ENCODE measurements at places on chromosomes 1 and 21.

DNA sequence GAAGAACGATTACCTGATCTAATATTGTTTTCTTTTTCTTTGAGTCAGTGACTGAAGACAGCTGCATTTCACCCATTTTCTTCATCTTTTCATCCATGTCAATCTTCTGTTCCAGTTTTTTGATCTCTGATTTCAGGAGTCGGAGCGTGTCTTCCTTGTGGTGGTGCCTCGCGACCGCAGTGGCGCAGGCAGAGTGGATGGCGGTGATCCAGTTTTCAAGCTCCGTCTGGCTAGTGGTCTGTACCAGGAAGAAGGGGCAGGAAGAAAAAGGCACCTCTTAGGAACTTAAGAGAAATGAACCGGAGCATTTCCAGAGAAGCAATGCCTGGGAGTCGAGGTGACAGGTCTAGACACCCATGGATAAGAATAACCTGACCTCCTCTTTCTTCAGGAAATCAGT, 118.3 kb downstream of the TIAM1 start:
- no peak for DNase-seq

- no peak for DNase-seq
Measured at GRCh38 chr1:161913482-161914140, 110.1 kb downstream of the OLFML2B start.

GRCh38 chr1:28976248-28976647, 61.9 kb downstream of the EPB41 start:
- no peak for DNase-seq

DNA sequence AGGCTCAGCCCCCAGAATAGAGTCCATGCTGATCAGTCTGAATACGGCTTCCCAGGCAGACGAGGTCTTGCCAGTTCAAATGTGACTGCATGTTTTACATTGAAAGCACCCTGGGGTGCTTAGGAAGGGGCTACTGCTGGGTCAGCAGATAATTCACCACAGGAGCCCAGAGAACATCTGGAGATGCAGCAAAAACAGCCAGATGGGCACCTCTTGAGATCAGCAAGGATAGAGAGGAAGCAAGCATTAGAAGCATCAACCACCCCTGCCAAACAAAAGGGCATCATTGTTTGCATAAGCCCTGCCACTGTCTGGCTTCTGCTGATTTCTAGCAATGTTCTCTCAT, 403.1 kb downstream of the RRAGC start:
- no peak for DNase-seq

DNA sequence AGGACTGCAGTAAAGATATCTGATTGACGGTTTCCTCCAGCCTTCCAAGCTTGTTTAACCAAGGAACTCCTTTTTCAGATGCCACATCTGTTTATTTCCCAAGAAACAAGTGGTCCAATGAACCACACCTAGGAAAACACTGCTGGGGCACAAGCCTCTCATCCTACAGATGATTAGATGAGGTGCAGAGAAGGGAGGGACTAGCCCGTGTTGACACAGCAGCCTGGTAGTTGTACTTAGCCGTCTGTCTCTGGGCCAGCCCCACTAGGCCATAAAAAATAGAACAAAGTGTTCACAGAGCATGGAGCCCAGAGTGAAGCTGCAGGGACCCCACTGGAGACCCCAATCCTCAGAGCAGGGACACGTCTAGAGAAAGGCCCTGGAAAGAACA, 32.1 kb downstream of the LRP8 start:
- DNase-seq, result no peak

DNA sequence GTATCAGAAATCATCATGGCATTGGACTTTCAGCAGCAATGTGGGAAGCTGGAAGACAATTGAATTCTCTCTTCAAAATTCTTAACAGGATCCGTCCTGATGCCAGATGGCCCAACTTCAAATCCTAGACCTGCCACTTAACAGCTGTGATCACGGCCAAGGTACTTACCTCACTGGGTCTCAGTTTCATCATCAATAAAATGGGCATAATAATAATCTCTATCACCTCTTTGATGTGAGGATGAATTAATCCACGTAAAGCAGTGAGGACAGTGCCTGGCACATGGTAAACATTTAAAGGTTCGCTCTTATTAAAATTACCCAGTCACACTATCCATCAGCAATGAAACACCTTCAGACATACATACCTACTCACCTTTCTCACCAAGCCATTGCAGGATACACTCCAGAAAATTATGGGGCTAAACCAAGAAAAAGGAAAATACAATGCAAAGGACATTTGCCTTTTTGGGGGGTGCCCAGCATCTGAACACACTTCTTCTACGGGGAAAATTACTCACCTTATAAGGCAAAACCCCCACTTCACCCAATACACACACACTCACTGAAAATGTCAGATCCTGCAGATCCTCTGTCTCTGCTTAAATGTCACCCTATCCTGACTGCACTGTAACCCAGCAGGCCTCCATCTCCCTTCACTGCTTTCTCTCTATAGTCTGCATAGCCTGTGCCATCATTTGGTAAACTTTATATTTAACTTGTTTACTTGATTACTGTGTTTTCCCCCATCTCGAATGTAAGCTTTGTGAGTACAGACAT, 21.7 kb downstream of the GLIS1 start:
- DNase-seq, result no peak

DNA sequence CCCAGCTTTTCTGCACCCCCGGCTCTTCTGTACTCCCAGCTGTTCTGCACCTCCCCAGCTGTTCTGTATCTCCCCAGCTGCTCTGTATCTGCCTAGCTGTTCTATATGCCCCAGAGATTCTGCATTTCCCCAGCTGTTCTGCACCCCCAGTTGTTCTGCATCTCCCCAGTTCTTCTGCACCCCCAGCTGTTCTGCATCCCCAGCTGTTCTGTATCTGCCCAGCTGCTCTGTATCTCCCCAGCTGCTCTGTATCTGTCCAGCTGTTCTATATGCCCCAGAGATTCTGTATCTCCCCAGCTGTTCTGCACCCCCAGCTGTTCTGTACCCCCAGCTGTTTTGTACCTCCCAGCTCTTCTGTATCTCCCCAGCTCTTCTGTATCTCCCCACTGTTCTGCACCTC, 41.1 kb downstream of the UMODL1 start:
- DNase-seq, result no peak

DNA sequence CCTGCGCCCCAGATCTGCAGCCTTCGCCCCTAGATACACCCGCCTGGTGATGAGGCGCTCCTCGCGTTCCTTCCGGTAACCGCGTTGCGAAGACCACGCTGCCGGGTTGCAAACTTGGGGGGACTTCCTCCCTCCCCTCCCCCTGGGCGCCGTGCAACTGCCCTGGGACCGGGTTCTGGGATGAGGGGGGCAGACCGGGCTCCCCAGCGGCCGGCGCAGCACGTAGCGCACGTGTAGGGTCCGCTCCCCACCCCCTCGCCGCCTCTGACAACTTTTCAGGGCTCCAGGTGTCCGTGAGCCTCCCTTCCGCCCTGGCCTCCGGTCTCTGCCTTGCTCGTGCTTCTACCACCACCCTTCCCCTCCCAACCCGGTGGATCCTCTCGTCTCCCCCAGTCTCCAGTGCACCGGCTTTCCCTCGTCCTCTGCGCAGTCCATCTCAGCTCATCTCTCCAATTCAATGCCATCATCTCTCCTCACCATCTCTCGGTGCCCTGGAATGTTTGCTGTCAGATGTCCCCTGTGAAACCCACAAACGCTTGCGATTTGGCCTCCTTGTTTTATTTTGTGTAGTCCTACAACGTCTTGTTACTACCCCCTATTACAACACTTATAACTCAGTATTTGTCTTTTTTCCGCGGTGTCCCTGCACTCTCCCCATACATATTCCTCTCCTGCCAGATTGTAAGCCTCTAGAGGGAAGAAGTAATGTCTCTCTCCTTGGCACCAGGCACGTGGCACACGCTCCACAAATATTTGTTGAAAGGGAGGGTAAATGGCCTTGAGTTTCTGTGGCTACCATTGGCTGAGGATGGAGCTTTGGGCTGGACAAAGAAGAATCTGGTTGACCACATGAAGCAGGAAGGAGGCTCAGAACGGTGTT, 782 bp downstream of the PCAT6 start:
- peak; percentile 40 for DNase-seq

GRCh38 chr1:15158506-15159165, 5.1 kb downstream of the TMEM51 start:
- no peak for DNase-seq

GRCh38 chr1:36752431-36752830, 269.7 kb upstream of the CSF3R start:
- DNase-seq, result no peak

DNA sequence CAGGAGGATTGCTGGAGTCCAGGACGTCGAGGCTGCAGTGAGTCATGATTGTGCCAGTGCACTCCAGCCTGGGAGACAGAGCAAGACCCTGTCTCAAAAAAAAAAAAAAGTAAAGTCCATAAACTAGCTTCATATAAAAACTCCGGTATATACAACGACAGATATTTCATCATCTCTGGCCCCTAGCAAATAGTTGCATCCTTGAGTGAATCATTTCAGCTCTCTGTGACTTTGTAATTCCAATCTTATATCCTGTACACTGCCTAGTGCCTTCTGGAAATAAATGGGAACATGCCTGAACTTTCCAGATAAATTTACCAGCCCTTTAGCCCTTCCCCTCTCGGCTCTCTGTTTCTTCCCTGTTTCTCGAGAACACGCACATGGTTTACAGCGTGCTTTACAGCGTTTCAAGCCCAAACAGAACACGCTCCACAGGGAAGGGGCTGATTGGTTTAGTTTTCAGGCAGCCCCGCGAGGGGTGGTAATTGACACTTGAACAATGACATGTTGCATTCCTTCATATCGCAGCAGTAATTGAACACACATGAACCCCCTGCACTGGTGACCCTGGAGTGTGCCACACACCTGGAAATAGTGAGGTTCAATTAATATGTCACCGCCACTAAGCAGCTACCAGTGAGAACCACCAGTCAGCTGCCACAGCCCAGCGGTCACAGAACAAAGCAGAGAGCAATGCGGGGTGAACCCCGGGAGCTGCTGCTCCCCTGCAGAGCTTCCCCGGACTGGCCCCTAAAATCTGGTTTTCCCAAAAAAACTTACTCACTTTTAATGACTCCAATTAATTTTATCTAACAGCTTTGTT, 35.7 kb upstream of the SIM2 start:
- DNase-seq, result no peak

DNA sequence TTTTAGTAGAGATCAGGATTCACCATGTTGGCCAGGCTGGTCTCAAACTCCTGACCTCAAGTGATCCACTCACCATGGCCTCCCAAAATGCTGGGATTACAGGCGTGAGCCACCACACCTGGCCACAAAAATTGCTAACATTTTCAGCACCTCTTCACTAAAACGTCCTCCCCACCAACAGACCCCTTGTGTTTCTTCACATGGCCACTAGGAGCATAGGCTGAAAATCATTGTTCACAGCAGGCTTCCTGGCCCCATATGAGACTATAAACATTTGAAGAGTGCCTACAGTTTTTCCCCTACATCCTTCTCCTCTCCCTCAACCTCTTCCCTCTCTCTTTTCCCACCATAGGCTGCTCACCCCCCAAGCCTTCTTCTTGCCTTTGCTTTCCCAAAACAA, 28.0 kb upstream of the SFPQ start:
- DNase-seq, result peak; percentile 18

GRCh38 chr1:87506147-87506546, 177.5 kb downstream of the LMO4 start:
- DNase-seq, result no peak

GRCh38 chr1:192846950-192847349, 38.1 kb downstream of the RGS2 start:
- no peak for DNase-seq

GRCh38 chr1:221343136-221343535, 398.8 kb downstream of the DUSP10 start:
- no peak for DNase-seq

DNA sequence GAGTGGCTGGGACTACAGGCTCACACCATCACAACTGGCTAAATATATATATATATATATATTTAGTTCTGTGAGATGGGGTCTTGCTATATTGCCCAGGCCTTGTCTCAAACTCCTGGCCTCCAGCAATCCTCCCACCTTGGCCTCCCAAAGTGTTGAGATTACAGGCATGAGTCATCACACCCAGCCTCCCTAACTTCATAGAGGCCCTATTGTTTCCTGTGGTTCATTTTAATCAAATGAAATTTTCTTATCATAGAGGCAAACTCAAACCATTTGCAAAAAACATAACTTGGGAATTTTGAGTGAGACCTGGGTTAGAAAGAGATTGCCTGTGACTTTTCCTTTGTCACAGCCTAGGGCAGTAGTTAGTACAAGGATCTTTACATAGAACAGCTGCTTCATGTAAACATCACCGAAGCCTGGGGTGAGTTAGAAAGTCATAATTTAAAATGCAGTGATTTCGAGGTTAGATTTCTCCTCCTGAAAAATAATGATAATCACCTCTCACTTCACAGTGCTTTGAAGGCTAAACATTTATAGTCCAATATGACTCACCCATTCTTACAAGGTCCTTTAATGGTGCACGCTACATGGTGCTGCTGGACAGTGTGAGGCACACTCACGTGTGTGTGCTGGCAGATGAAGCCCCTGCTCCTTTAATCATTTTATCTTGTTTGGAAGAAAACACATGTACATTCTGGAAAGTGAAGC, 188.9 kb downstream of the RHOU start:
- DNase-seq, result no peak

DNA sequence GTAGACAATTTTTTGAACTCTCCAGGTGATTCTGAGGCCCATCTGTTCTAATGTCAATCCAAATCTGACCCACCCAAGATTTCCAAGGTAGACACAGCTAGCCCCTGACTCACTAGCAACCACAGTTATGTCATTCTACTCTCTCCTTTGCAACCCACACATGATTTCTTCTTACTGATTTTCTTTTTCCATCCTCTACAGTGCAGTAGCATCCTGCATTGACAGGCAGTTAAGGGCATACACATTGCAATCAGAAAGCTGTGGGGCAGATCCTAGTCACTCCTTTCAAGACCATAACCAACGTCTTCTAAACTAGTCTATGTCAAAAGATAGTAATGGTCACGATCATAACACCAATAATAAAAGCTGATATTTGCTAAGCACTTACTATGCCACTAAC, 54.2 kb downstream of the JAK1 start:
- peak; percentile 41 for DNase-seq

- no peak for DNase-seq
Measured at GRCh38 chr1:192892934-192893333, 84.1 kb downstream of the RGS2 start.

Data from stimulated activated naive CD8-positive, alpha-beta T cell treated with anti-CD3 and anti-CD28 coated beads, Interleukin-15, amount 100 ng/mL, for 72 hours (primary cell).